ENCODE measurements at places on chromosomes 4 and X. TPM values are rescaled to one million over a fixed set of nuclear protein-coding genes. Genes with fewer than 3 reads are reported as not detected.
A peak's percentile ranks its signal among the peaks of the same experiment; 100 is the strongest.

DNA sequence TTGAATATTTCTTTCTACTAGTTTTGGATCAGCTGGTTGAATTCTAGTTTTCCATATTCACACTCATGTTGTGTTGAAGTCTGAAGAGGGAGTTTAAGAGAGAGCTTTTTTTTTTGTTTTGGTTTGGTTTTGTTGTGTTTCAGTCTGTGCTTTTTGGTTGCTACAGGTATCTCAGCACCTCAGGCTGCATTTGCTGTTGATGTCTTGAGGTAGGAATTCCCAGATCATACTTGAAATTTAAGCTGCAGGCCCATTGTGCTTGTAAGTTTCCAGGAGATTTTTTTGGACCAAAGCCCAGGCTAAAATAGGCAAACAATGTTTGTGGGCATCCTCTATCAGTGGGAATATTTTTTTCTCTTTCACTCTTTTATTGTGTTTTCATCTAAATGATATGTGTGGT is 190.2 kb upstream of the AGA start:
- H3K27ac ChIP-seq, result no peak overlapping the region
- peak; percentile 25 for DNase-seq
- no peaks in the 10 kb centered on the region for H3K36me3 ChIP-seq
- no peaks in the 10 kb centered on the region for H3K27me3 ChIP-seq

The STBD1 gene
- 7.2 TPM for total RNA-seq

- H3K27ac ChIP-seq, result no peak overlapping the region
- H3K4me3 ChIP-seq, result no peak overlapping the region
- no peaks in the 10 kb centered on the region for H3K4me1 ChIP-seq
- no peaks in the 10 kb centered on the region for H3K36me3 ChIP-seq
These were observed 268.8 kb downstream of the MID1IP1 start for GRCh38 chrX:39070009-39070408.

The DMRTC1 gene
- total RNA-seq, result not detected

The SPIN4 gene
- 4.9 TPM for total RNA-seq

GRCh38 chrX:104864296-104864695 is 298.3 kb downstream of the IL1RAPL2 start:
- H3K27ac ChIP-seq, result no peak overlapping the region
- H3K4me3 ChIP-seq, result no peak overlapping the region
- H3K27me3 ChIP-seq, result no peaks in the 10 kb centered on the region
- no peaks in the 10 kb centered on the region for H3K4me1 ChIP-seq
- peak; percentile 44 for DNase-seq
- no peaks in the 10 kb centered on the region for H3K36me3 ChIP-seq

DNA sequence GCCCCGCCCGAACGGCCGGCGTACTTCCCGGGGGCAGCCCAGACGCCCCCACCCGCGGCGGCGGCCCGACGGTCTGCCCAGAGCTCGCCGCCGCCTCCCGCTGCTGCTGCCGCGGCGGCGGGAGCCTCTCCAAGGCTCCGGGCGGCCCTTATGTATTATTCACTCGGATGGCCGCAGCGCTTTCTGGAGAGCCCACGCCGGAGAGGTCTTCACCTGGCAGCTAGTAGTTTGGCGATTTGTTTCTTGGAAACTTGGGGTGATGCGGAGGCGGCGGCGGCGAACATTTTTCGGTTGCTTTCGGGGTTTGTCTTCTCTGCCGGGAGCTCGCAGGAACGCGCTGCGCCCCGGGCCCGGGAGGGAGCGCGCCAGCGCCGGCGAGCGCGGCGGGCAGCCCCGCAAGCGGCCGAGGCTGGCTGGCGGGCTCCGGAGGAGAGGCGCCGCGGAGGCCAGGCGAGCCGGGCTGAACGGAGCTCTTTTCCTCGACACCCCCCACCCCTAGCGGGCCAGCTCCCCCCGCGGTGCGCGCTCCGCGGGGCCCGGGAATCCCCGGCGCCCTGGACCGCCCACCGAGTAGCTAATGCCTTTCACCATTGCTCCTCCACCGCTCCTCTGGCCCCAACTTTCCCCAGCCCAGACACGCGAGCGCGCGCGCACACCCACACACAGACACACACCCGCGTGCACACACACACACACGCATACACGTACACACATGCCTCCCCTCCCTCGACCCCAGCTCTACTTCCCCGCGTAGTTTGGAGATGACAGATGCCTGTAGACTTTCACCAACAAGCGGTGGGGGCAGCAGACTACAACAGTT is 113.5 kb downstream of the DHX15 start:
- H3K4me3 ChIP-seq, result peak overlapping the region; percentile 62
- peaks cover 10% of the 10 kb centered on the region for H3K27me3 ChIP-seq
- no peaks in the 10 kb centered on the region for H3K36me3 ChIP-seq
- peak; percentile 61 for DNase-seq

- no peak for DNase-seq
- no peaks in the 10 kb centered on the region for H3K4me1 ChIP-seq
- no peaks in the 10 kb centered on the region for H3K27me3 ChIP-seq
- no peak overlapping the region for H3K4me3 ChIP-seq
- no peaks in the 10 kb centered on the region for H3K36me3 ChIP-seq
These were observed 616 bp upstream of the KLHL34 start for GRCh38 chrX:21658746-21659145.
